ENCODE measurements at places on chromosomes 1 and 21.

DNA sequence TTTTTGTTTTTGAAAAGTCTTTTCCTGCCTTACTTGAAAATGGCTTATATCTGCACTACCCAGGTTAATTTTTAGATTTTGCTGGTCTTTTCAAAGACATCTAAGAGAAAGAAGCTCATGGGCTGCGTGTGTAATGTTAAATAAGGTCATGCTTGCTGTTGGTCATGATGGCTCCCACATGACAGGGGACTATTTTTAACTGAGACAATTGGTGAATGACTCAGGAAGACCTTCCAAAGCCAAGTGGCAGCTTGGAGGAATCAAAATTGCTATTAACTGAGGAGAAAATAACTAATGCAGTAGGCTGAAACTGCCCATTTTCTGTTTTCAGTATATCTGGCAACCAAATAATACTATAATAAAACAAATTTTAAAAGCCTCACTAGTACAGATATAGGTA is 117.1 kb upstream of the SPAG17 start:
- DNase-seq = no peak

- peak; percentile 88 for DNase-seq
Observed at GRCh38 chr1:155226910-155227260, 18.4 kb downstream of the MTX1 start.

DNA sequence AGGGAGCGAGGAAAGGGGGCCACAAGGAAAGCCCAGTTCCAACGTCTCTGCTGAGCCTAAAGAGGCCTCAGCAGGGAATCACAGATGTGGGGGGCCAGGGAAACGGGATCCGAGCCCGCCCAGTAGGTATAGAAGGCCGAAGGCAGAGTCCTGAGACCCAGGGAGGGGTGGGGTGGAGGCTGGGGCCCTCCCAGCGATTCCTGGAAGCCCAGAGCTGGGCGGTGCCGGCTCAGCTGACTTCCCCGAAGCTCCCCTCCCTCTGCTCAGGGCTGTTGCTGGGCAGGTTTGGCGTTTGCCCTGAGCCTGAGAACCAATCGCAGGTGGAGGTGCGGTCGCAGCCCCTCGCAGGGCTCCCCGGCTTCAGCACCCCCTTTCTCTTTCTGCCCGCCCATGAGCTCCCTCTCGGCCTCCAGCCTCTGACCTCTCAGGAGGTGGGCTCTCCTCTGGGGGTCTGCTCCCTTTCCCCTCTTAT is 12.8 kb downstream of the ADAMTSL4 start:
- peak; percentile 65 for DNase-seq

DNA sequence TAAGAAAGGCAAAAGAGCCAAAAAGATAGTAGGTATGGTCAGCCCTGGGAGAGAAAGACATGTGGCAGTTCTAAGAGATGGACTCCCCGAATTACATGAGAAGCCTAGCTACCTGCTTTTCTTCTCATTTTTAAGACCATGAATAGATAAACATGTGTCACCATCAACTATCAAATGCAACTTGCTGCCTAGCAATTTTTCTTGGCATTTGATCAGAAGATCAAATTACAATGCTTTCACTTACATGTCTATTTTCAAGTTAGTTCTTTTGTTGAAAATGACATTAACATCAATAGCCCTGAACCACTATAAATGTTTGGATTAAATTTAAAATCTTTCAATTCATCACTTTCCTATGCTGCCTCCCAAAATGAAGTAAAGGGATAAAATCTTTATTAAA is 212.3 kb downstream of the HHIPL2 start:
- no peak for DNase-seq

DNA sequence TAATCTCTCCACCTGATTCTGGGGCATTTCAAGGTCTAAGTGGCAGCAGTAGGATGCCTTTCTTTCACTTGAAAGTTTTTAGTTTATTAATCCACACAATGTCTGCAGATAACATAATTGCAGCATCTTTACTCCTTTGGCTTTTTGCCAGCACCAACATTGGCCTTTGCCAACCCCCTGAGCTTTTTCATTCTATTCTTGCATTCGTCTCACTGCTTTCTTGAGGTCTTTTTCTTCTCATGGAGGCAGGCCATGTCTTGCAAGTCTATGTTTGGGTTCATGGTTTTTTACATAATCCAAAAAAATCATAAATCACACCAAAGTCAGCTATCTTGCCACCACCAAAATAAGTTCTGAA is 30.4 kb upstream of the COG2 start:
- no peak for DNase-seq

DNA sequence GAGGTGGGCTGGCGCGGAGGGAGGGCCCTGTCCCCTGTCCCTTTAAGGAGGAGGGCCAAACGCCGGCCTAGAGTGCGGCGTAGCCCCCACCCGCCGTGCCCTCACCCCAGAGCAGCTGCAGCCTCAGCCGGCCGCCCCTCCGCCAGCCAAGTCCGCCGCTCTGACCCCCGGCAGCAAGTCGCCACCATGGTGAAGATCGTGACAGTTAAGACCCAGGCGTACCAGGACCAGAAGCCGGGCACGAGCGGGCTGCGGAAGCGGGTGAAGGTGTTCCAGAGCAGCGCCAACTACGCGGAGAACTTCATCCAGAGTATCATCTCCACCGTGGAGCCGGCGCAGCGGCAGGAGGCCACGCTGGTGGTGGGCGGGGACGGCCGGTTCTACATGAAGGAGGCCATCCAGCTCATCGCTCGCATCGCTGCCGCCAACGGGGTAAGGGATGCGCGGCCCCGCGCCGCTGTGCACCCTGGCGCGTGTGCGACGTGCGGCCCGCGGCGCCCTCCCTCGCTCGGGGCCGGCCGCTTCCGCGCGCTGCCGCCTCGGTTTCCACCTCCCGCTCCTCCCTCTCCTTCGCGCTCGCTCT is at the start of gene PGM1:
TSS of gene PGM1 (plus strand) at position 109 of the 583 bp plus-strand sequence. CDS start at position 187, 78 bp downstream.
- peak; percentile 37 for DNase-seq

- DNase-seq = no peak
Observed at GRCh38 chr1:28126783-28127490, 38.5 kb upstream of the EYA3 start.

DNA sequence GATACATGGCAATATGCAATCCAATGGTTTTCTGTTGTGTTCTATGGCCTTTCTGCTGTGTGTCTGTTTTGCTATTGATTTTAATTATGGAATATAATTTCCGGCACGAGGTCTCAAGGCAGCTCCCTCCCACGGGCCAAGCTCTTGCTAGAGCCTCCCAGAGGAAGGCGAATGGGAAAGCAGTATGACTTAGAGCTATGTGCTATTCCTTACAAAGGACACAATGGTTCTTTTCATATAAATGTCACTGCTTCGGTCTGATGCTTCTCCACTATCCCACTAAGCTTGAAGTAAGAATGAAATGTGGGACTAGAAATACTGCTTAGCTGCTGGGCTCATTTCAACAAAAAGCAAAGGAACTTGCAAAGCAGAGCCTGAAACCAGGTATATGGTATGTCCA is 322.2 kb upstream of the BEND5 start:
- DNase-seq = no peak

- no peak for DNase-seq
Observed at GRCh38 chr1:203467550-203467921, 8.1 kb upstream of the PRELP start.

- DNase-seq = no peak
Observed at GRCh38 chr1:18041102-18041501, 66.5 kb upstream of the IGSF21 start.

DNA sequence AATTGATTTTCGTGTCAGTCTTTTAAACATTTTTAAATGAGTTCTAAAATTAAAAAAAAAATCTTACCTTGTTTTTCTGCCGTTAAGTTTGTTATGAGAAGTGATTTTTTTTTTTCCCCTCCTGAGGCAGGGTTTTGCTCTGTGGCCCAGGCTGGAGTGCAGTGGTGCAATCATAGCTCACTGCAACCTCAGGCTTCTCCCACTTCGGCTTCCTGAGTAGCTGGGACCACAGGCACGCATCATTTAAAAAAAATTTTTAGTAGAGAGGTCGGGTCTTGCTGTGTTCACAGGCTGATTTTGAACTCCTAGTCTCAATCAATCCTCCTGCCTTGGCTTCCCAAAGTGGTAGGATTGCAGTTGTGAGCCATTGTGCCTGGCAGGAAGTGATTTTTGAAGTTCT is 41.1 kb downstream of the MTR start:
- DNase-seq = no peak
